Endothelial cell of umbilical vein (primary cell): ENCODE measurements at places on chromosomes 3 and 15. TPM values are rescaled to one million over a fixed set of nuclear protein-coding genes. Genes with fewer than 3 reads are reported as not detected.

ADAMTS17 gene
- total RNA-seq = not detected in 2 replicates

DNA sequence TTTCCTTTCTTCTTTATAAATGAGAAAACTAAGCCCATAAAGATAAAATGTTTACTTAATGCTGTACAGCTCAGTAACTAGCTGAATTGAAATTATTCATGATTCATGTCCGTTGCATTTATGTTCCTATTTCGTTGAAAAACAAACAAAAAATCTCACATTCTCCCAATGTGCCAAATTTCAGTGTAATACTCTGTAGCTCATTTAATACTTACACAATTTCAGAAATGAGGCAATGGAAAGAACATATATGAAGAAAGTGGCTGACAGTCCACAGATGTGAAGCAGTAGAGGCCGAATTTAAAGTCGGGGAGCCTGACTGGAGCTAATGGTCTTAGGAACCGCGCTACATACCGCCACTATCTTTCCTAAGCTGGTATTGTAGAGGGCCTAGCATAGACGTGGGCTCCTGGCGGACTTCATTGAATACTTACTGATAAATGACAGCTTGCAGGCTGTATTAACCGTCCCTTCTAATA is 651 bp downstream of the PLSCR2 start:
- no peak for DNase-seq

- no peak for DNase-seq
These were observed 96.3 kb downstream of the SOX2 start for GRCh38 chr3:181808053-181808452.

DNA sequence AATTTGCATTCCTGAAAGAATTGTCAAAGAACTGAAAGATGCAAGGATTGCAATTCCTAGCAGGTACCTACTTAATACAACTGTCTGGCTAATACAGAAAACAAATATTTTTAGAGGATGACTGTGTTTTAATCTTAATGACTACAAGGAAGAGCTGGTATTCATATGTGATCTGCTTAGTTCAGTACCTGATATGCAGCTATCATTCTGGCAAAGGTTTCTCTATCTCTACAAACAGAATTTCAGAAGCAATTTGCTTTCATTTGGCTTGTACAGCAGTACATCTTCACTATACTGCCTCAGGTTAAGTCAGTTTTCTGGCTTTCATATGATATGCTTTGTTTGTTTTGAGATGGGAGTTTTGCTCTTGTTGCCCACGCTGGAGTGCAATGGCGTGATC is 51.3 kb downstream of the TBL1XR1 start:
- no peak for DNase-seq

GRCh38 chr3:177111541-177111949 is 85.7 kb downstream of the TBL1XR1 start:
- no peak for DNase-seq

DNA sequence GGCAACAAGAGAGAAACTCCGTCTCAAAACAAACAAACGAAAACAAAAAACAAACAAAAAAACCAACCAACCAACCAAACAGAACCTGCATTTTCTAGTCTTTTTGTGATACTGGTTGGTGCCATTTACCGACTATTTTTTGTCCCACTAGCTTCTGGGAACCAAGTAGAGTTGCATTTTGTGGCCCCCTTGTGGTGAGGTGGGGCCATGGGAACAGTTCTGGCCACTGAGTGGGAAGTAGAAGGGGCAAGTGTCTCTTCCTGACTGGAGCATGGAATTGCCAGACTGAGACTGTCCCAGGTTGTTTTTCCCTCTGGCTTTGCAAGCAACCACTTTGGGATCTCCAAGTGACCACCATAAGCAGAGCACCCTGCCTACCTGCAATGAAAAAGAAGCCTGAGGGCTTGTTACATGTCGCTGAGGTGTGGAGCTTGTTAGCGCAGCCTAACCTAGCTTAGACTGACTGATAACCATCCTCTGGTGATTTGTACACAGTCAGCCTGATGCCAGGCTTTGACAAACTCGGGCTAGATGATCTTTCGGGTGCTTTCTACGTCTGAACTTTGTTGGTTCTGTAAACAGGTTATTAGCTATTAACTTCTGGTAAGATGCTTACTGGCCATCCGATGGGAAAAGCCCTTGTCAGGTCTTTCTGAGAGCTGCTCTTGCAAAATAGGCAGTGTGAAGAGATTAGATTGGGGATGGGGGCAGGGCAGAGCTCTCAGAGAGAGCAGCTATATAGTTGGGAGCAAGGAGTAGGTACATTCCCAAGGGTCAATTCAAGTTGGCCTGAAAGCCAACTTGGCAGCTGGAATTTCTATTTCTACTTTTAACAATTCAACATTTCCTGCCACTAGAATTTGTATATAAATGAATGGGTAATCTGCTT is 172.2 kb downstream of the SSR3 start:
- DNase-seq = peak; percentile 49
